Neural crest cell (in vitro differentiated cells): ENCODE measurements at places on chromosomes 13 and 19.

DNA sequence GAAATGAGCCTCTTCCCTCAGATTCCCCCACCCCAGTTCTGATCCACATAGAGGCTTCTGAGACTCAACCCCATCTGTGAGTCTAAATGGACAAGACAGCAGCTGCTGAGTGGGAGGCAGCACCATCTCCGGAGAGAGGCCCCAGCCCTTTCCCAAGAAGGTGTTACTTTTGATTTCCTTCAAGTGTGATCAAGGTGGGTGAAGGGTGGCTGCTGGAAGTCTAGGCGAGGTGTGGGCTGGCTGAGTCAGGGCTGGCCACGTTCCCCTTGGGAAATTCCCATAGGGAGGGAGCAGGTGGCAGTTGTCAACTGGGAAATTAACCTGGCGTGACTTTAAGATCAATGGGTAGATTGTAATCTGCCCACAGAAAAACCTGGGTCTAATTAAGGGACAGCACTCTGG is 148.0 kb downstream of the FOXO1 start:
- no peak for DNase-seq

GRCh38 chr13:92316030-92316429 is 910.6 kb upstream of the GPC6 start:
- no peak for DNase-seq

DNA sequence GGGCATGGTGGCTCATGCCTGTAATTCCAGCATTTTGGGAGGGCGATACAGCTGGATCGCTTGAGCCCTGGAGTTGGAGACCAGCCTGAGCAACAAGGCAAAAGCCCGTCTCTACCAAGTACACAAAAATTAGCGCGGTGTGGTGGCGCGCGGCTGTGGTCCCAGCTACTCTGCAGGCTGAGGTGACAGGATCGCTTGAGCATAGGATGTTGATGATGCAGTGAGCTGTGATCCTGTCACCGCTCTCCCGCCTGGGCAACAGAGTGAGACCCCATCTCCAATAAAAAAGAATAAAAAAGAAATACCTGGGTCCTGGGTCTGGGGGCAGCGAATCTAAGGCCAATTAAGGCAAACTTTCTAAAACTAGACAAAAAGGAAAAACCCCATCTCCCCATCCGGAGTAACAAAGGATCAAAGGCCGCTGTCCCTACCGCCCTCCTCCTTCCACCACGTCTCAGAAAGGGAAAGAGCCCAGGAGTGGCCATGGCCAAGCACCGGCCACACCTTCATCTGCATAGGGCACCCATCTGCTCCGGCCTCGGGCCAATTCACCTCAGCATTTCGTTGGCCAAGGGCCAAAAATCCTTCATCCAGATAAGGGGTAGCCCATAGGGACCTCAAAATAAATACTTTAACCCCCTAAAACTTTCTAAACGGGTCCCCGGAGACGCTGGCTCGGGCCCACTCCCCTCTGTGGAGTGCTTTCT is 851 bp downstream of the ZNF320 start:
- DNase-seq, result peak; percentile 7

- DNase-seq, result no peak
Measured at GRCh38 chr19:16521715-16522289, 20.4 kb downstream of the CHERP start.

DNA sequence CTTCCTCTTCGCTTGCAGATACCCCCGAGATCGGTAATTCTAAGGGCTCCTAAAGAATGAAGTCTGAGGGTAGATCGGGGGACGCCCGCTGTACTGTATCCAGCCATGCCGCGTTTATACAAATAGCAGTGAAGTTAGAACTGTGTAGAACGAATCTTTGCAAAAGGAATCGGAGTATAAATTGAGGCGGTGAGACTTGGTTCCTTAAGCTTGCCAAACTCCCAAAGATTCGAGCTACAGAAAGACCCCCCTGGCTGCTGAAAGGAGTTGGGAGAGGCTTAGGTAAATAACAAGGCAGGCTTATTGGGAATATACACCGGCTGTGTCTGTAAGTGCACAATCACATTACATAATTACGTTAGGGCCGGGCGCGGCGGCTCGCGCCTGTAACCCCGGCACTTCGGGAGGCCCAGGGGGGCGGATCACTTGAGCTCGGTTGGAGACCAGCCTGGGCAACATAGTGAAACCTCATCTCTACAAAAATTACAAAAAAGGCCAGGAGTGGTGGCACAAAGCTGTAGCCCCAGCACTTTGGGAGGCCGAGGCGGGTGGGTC is 12.2 kb downstream of the TMEM160 start:
- no peak for DNase-seq

DNA sequence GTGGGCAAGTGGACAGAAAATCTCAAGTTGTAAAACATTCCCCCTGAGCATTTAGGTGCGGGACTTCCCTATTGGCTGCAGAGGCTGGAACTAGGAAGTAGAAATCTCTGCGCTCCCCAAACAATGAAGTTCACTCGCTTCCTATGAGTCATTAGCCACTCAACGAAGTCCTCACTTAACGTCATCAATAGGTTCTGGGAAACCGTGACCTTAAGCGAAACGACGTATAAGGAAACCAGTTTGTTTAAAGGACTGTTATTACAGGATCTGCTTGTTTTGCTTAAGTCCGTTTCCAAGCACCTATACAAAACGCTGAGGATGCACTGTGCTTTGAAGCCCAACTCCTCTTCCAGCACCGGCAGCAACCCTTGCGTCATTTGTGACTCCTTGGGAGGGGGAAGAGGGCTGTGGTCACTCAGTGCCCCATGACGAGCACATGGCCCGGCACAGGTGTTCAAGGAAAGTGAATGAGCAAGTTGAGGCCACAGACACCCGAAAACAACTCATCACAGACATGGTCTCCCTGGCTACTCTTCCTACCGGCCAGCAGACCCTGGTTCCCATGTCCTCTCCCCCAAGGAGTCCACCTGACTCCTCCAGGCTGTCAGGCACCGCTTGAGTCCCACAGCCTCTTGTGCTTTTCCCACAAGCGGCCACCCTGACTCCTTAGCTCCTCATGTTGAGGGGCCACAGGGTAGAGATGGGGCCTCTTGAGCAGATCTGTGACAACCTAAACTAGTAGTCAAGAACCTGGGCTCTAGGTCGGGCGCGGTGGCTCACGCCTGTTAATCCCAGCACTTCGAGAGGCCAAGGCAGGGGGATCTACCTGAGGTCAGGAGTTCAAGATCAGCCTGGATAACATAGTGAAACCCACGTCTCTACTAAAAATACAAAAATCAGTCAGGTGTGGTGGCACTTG is 4.8 kb downstream of the RPS16 start:
- no peak for DNase-seq

GRCh38 chr19:7251494-7251893 is 42.7 kb downstream of the INSR start:
- no peak for DNase-seq

GRCh38 chr13:102751886-102752285 is 21.7 kb downstream of the TEX30 start:
- DNase-seq, result no peak
